ENCODE measurements at places on chromosomes 4 and X.

DNA sequence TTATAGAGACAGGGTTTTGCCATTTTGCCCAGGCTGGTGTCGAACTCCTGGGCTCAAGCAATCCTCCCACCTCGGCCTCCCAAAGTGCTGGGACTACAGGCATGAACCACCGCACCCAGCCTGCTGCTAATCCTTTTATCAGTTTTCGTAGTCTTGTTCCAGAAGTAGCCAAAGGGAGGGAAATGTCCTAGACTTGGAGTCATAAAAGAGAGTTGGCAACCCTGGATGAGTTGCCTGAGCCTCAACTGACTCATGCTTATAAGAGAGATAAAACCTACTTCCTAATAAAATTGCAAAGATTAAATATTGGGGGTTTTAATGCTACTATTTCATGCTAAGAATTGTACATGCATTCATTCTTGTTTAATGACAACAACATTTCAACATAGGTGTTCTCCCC, 44.3 kb downstream of the CD40LG start:
- no peak for DNase-seq

- no peak for DNase-seq
These were observed 133.3 kb downstream of the COL25A1 start for GRCh38 chr4:109169170-109169569.

- no peak for DNase-seq
These were observed 17.8 kb downstream of the ZNF185 start for GRCh38 chrX:152915541-152916241.

- no peak for DNase-seq
These were observed 6.4 kb downstream of the ACE2 start for GRCh38 chrX:15594371-15594770.

GRCh38 chrX:112835019-112835418, 5.6 kb downstream of the AMOT start:
- DNase-seq: no peak

- no peak for DNase-seq
These were observed 29.1 kb downstream of the RASGEF1B start for GRCh38 chr4:81442484-81443085.

GRCh38 chr4:140928880-140929279, 172.7 kb upstream of the TBC1D9 start:
- no peak for DNase-seq

- no peak for DNase-seq
These were observed 963 bp upstream of the USO1 start for GRCh38 chr4:75723163-75724065.

GRCh38 chrX:69022430-69022829, 142.8 kb downstream of the PJA1 start:
- no peak for DNase-seq

- no peak for DNase-seq
These were observed 207.3 kb upstream of the MAGEB2 start for GRCh38 chrX:30008031-30008430.

GRCh38 chr4:55312489-55313101, 33.4 kb upstream of the SRD5A3 start:
- DNase-seq: peak; percentile 22

GRCh38 chr4:73603271-73603710, 16.9 kb downstream of the RASSF6 start:
- no peak for DNase-seq

GRCh38 chr4:1151541-1151940, 20.8 kb downstream of the SPON2 start:
- DNase-seq: no peak

- no peak for DNase-seq
These were observed 31.3 kb upstream of the CYP2U1 start for GRCh38 chr4:107900067-107900466.

DNA sequence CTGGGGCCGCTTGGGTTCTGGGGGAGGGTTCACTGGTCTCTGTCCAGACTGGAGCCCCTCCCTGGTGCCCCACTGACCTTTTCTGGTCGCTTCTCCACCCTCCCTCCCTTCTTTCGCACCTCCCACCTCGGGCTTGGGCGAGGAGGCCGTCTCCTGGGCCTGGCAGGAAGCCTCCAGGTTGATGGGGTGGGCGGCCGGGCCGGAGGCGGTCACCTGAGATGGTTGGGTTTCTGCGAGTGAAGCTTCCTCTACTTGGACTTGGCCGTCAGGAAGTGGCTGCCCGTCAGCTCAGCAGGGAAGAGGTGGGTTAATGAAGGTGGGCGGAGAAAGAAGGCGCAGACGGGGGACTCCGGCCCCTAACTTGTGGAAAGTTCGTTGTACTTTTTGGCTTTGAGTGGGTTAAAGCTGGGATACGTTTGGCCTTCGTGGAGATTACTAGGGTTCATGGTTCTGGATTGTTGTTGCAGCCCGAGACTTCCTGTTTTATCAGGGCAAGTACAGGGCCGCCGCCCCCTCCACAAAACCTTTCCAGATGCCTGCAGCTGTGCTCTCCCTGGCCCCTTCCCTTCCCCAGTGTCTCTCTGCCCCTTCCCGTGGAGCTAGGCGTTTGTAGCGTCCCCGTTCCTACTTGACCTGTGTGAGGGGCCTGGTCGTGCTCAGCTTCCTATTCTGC, 1.2 kb downstream of the AKAP17A start:
- DNase-seq: no peak

- no peak for DNase-seq
These were observed 221.7 kb downstream of the APBB2 start for GRCh38 chr4:40992472-40993295.

Measured in effector memory CD8-positive, alpha-beta T cell (primary cell).